Sciatic nerve (tissue), 2 donors: ENCODE measurements at places on chromosomes 1 and 21. TPM values are rescaled to one million over a fixed set of nuclear protein-coding genes. Genes with fewer than 3 reads are reported as not detected.

DNA sequence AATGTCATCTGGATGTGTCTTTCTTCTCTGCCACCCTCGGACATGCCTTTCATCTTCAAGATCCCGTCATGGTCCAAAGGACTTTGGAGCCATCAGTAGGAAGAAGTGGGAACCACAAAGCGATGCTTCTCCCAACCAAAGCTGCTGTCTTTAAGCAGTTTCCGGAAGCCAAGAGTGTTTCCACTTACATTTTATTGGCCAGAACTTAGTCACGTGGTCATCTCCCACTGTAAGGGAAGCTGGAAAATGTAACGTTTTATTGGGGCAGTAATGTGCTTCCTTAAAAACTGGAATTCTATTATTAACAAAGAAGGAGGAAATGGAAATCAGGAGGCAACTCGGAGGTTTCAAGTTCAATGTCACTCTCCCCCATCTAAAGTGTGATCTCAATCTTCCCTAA, 170.8 kb downstream of the ATG4C start:
- DNase-seq, result no peak

DNA sequence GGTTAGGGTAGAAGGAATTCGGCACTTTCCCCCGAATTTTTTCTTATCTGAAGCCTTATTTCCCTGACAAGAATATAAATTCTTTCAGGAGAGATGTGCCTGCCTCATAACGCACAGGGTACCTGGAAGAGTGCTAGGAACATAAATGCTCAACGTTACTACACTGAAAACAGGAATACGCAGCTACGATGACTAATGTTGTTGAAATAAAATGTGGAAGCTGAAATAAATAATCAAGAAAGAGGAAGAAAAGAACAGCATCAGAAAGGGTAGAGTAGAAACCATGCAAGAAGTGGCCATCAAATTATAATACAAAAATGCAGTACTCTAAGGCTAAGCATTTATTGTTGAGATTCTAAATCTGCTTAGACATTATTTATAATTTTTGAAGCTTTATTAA, 33.9 kb downstream of the SLC66A1 start:
- no peak for DNase-seq

DNA sequence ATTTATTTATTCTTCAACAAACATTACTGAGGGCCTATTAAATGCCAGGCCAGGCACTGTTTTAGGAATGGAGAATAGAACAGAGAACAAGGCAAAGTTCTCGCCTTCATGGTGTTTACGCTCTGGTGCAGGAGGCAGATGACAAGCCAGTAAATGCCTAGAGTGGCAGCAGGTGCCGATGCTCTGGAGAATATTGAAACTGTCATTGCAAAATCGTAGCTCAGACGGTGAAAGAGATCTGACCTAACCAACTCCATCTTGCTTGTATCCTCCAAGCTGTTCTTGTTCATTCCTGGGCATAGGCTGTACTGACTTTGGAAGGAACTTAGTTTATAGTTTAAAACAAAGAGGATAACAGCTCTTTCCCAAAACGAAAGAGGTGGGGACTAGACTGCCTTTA, 13.5 kb upstream of the ENO1 start:
- DNase-seq, result no peak

DNA sequence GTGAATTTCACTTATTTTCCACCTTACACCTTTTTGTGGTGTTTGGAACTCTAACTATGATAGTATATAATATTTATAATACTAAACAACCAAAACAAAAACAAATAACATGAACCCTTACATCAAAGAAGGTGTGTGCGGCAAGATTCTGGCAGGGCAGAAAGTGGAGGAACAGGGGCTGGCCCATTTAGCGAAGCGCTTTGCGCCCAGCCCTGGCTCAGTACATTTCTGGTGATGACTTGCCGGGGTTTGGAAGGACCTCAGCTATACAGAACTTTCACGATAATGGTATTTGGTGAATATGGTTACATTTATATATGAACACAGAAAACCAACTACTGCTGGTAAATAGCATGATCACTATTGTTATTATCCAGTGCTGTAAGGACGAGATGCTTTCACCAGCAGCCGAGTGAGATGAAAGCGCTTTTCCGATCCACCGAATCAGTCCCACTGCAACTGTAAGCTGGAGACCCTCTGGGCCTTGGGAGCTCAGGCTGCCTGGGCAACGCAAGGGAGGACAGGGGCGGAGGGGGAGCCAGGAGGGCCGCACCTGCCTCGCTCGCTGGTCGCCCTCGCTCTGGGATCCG, 63.9 kb downstream of the CD247 start:
- no peak for DNase-seq

GRCh38 chr1:57858740-57859139, 434.9 kb upstream of the DAB1 start:
- no peak for DNase-seq

GRCh38 chr21:20645344-20645743, 352.9 kb upstream of the NCAM2 start:
- DNase-seq, result no peak

DNA sequence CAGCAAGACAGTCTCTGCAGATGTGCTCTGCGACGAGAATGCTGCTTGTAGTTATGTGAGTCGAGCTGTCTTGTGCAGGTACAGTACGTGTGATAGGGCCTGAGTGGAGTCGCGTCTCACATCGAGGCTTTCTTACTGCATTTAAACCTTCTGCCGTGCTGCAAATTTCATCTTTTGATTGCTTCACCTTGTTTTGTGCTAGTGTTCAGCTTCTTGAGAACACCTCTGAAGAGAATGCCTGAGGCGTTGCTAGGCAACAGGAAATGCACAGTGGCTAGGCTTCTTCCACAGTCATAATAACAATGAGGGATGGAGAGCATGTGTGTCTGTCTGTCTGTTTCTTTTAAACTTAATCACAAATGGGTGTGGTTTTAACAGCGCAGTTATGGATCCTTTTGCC, 52.9 kb downstream of the MRPS6 start:
- no peak for DNase-seq

GRCh38 chr21:28174701-28175100, 818.0 kb downstream of the LTN1 start:
- no peak for DNase-seq

The FHAD1 gene
- total RNA-seq, result 3.1 TPM

The KPRP gene
- not detected for total RNA-seq

The PDZK1IP1 gene
- total RNA-seq, result 2.4 TPM
